Naive thymus-derived CD8-positive, alpha-beta T cell (primary cell): ENCODE measurements at places on chromosomes 7 and 10.
A peak's percentile ranks its signal among the peaks of the same experiment; 100 is the strongest.

GRCh38 chr10:49761201-49761788 is 828 bp downstream of the OGDHL start:
- H3K36me3 ChIP-seq: peaks cover 6% of the 10 kb centered on the region
- H3K27ac ChIP-seq: no peak overlapping the region
- DNase-seq: no peak
- no peak overlapping the region for H3K4me3 ChIP-seq
- peaks cover 9% of the 10 kb centered on the region for H3K4me1 ChIP-seq

GRCh38 chr7:6139189-6139996 is 108.2 kb downstream of the ANKRD61 start:
- H3K27ac ChIP-seq: no peak overlapping the region
- no peak for DNase-seq
- peaks cover 65% of the 10 kb centered on the region for H3K36me3 ChIP-seq
- H3K4me1 ChIP-seq: no peaks in the 10 kb centered on the region
- no peak overlapping the region for H3K4me3 ChIP-seq
- H3K27me3 ChIP-seq: no peaks in the 10 kb centered on the region

- no peak overlapping the region for H3K4me3 ChIP-seq
- no peaks in the 10 kb centered on the region for H3K27me3 ChIP-seq
- peaks cover 14% of the 10 kb centered on the region for H3K36me3 ChIP-seq
- H3K4me1 ChIP-seq: no peaks in the 10 kb centered on the region
Measured at GRCh38 chr7:102874166-102874829, 38.5 kb upstream of the LRRC17 start.

DNA sequence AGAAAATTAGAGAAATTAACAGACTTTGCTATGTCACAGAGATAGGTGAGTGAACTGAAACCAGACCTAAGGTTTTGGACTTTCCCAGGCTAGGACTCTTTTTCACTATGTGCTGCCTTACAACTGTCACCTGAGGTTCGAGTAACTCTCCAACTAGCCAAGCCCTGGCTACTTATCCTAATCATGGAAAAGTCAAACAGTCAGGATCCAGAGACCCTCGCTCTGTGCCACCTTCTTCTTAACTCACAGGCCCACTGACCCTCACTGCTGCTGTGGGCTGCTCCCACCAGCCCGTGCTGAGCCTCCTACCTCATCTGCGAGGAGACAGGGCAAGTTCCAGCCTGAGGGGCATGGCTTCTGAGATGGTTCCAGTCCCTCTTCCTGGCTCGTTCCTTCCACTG is 211.4 kb upstream of the KLF14 start:
- DNase-seq: no peak
- H3K27me3 ChIP-seq: no peaks in the 10 kb centered on the region
- peaks cover 30% of the 10 kb centered on the region for H3K4me1 ChIP-seq
- peaks cover 2% of the 10 kb centered on the region for H3K36me3 ChIP-seq
- H3K27ac ChIP-seq: no peak overlapping the region

GRCh38 chr10:14621037-14621436 is 153.7 kb downstream of the FAM107B start:
- no peaks in the 10 kb centered on the region for H3K27me3 ChIP-seq
- H3K4me1 ChIP-seq: peaks cover 22% of the 10 kb centered on the region
- no peak overlapping the region for H3K27ac ChIP-seq
- no peak overlapping the region for H3K4me3 ChIP-seq

DNA sequence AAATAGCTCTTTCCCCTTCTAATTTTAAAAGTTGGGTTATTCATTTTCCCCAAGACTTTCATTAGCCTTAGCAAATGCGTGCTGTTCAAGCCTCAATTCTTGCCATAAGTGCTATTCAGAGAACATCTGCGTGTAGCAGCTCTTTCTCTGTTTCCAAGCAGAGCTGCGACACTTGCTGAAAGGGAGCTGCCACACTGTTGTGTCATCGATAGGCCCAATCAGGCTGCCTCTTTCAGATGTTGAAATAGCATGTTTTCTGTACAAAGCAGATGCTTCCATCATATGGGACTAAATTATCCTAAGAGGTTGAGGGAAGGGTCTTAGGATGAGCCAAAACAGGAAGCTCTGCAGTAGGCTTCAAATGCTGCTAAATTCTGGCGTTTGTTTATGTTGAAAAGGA is 220.9 kb upstream of the CDC14C start:
- no peak overlapping the region for H3K4me3 ChIP-seq
- H3K27me3 ChIP-seq: no peaks in the 10 kb centered on the region
- H3K27ac ChIP-seq: no peak overlapping the region

- no peaks in the 10 kb centered on the region for H3K36me3 ChIP-seq
- H3K27me3 ChIP-seq: peaks cover 25% of the 10 kb centered on the region
- H3K4me3 ChIP-seq: no peak overlapping the region
- H3K27ac ChIP-seq: no peak overlapping the region
- no peak for DNase-seq
- peaks cover 9% of the 10 kb centered on the region for H3K4me1 ChIP-seq
Measured at GRCh38 chr10:18414061-18414460, 237.3 kb downstream of the NSUN6 start.

DNA sequence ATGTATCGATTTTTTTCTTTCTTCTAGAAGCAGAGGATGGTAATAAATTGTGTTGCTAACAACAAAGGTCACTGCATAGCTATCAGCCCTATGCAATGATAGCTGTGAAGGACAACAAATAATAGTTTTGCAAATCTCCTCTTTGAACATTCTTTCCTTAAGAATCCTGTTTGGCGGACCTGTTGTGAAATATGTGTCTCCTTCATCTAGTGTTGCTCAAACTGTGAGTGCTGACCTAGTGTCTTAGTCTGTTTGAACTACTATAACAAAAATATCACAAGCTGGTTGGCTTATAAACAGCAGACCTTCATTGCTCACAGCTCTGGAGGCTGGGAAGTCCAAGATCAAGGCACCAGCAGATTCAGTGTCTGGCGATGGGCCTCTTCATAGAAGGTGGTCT is 53.7 kb downstream of the CAV1 start:
- H3K36me3 ChIP-seq: peaks cover 3% of the 10 kb centered on the region
- H3K27ac ChIP-seq: no peak overlapping the region
- no peaks in the 10 kb centered on the region for H3K27me3 ChIP-seq
- DNase-seq: no peak
- H3K4me3 ChIP-seq: no peak overlapping the region
- H3K4me1 ChIP-seq: peaks cover 15% of the 10 kb centered on the region

- no peaks in the 10 kb centered on the region for H3K36me3 ChIP-seq
- DNase-seq: no peak
- H3K4me3 ChIP-seq: no peak overlapping the region
- no peaks in the 10 kb centered on the region for H3K4me1 ChIP-seq
- no peak overlapping the region for H3K27ac ChIP-seq
Measured at GRCh38 chr10:16001581-16001980, 141.3 kb upstream of the MINDY3 start.

DNA sequence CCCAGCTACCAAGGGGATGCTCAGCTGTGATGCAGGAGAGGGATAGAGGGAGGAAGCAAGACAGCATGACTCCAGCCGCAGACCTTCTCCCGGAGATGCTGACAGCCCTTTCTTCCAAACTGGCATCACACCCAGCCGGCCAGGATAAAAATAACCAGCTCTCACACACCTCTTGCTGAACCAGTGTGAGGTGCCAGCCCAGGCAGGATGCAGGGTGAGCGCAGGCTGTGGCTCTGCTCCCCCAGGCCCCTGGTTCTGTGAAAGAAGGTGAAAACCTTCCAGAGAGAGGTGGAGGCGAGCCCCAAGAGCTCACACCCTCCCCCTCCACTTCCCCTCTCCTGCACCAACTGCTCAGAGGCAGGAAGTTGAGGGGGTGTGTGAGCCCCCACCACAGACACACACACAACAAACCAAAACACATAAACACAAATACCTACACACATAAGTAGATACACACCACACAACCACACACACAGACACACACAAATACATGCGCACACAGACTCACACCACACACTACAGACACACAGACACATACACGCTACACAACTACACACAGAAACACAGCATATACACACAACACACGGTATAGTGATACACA is 4.0 kb downstream of the GPR15LG start:
- H3K4me1 ChIP-seq: no peaks in the 10 kb centered on the region
- DNase-seq: peak; percentile 73
- H3K27ac ChIP-seq: no peak overlapping the region

- H3K4me3 ChIP-seq: no peak overlapping the region
- peaks cover 2% of the 10 kb centered on the region for H3K4me1 ChIP-seq
- no peaks in the 10 kb centered on the region for H3K36me3 ChIP-seq
Measured at GRCh38 chr10:62116896-62117295, 151.7 kb downstream of the RTKN2 start.

DNA sequence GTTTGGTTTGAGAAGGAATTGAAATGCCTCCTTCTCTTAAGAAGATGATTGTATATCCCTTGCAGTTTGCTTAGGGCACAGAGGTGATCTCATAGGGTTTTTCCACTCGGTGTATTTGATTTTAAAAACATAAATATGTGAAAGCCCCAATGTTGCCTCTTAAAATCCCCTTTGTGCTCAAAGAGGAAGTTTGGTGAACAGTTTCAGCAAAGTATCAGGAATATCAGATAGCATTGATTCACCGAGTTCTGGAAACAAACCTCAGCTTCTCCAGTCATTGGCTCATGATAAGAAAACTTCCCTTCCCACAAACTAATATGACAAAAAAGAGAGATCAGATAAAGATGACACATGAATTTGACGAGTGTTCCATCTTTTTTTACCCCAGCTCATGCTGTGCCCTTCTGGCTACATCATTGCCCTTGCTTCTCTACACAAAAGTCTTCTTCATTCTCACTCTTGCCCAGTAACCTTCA is 20.1 kb upstream of the SMNDC1 start:
- no peak overlapping the region for H3K27ac ChIP-seq

DNA sequence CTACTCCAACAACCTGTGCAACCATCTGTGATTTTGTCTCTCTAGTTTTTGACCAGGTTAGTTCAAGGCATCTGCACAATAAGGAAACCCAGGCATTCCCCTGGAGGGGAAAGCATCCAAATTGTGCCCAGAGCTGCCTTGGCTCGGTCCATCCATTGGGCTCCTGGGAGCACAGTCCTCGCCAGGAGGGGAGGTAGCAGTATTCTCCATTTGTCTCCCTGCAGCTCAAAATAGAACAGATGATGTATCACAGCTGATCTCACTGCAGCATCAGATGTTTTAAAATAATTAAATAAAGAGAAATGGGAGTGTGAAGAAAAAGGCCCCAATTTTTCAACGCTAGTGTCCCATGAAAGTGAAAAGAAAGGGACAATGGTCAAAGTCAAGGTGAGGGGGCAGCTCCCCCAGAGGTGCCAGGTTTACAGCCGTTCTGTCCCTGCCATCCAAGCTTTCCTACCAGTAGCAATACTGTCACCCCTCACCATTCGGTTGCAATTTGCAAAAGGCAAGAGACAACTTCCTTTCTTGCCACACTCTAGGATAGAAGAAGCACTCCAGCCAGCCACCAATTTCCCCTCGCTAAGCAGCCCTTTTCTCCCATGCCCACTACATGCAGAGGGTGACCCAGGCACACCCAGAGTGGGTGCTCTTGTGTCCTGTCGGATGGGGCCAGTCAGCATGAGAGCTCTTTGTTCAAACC is 43.7 kb downstream of the KCNMA1 start:
- H3K4me3 ChIP-seq: no peak overlapping the region
- no peaks in the 10 kb centered on the region for H3K4me1 ChIP-seq
- no peaks in the 10 kb centered on the region for H3K36me3 ChIP-seq
- no peaks in the 10 kb centered on the region for H3K27me3 ChIP-seq
- no peak for DNase-seq

GRCh38 chr7:11538751-11539299 is 293.2 kb downstream of the THSD7A start:
- peaks cover 4% of the 10 kb centered on the region for H3K4me1 ChIP-seq
- DNase-seq: no peak
- no peaks in the 10 kb centered on the region for H3K36me3 ChIP-seq
- H3K4me3 ChIP-seq: no peak overlapping the region
- H3K27ac ChIP-seq: no peak overlapping the region

- H3K36me3 ChIP-seq: no peaks in the 10 kb centered on the region
- H3K4me1 ChIP-seq: no peaks in the 10 kb centered on the region
- H3K27me3 ChIP-seq: peaks cover 7% of the 10 kb centered on the region
- H3K4me3 ChIP-seq: no peak overlapping the region
Measured at GRCh38 chr7:121077165-121077630, 88.7 kb downstream of the CPED1 start.

GRCh38 chr7:44887293-44887692 is 2.0 kb upstream of the PURB start:
- peaks cover 31% of the 10 kb centered on the region for H3K4me1 ChIP-seq
- no peaks in the 10 kb centered on the region for H3K27me3 ChIP-seq
- H3K4me3 ChIP-seq: no peak overlapping the region
- peaks cover 6% of the 10 kb centered on the region for H3K36me3 ChIP-seq
- no peak for DNase-seq

DNA sequence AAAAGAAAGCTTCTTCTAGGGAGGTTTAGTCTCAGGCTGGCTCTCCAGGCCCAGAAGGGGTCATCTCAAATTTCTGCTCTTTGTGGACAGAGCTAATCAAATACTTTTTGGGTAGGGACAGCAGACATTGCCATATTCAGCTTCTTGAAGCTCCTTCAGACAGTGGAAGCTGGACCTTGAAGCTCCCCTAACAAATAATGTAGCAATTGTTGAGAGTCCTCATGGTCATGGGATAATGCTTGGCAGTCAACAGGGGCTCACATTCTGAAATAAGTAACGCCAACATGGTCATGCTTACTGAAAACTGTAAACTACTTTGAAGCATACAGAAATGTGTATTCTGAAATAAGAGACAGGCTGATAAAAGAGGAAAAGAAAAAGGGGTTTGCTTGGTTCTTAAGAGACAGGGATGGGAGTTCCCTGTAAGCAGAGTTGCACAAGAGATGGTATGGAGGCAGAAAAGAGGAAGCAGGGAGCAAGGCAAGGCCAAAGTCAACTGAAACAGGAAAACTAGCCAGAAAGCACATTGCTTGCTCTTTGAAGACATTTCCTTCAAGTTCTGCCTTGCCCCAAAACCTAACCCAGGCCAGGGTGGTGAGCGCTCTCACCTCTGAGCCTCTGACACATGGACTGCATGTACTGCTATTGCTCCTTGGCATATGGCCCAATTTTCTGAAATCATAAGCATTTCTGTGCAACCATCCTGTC is 53.1 kb upstream of the KMT2E start:
- no peak for DNase-seq
- H3K36me3 ChIP-seq: peaks cover 2% of the 10 kb centered on the region
- peak overlapping the region; percentile 22 for H3K27ac ChIP-seq
- H3K27me3 ChIP-seq: no peaks in the 10 kb centered on the region
- H3K4me1 ChIP-seq: peaks cover 49% of the 10 kb centered on the region

- no peaks in the 10 kb centered on the region for H3K36me3 ChIP-seq
- peaks cover 5% of the 10 kb centered on the region for H3K4me1 ChIP-seq
- peak overlapping the region; percentile 4 for H3K4me3 ChIP-seq
- no peak overlapping the region for H3K27ac ChIP-seq
- DNase-seq: no peak
- peaks cover 9% of the 10 kb centered on the region for H3K27me3 ChIP-seq
Measured at GRCh38 chr7:66507764-66508296, 120.9 kb upstream of the KCTD7 start.

GRCh38 chr10:122222638-122223037 is 48.5 kb upstream of the BTBD16 start:
- no peaks in the 10 kb centered on the region for H3K4me1 ChIP-seq
- DNase-seq: no peak
- H3K27me3 ChIP-seq: peaks cover 18% of the 10 kb centered on the region

DNA sequence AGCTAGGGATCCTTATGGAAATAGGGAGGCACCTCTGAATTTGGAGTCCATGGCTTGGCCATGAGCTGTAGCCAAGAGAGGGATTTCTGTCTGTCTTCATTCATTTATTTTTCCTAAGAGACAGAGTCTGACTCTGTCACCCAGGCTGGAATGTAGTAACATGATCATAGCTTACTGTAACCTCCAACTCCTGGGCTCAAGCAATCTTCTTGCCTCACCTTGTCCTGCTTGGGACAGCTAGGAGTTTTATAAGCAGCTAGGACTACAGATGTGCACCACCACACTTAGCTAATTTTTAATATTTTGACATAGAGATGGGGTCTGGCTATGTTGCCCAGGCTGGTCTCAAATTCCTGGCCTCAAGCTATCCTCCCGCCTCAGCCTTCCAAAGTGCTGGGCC is 8.5 kb upstream of the HABP2 start:
- no peak overlapping the region for H3K4me3 ChIP-seq
- H3K36me3 ChIP-seq: no peaks in the 10 kb centered on the region
- no peak for DNase-seq
- no peaks in the 10 kb centered on the region for H3K27me3 ChIP-seq
- H3K27ac ChIP-seq: no peak overlapping the region
